ENCODE measurements at places on chromosomes 5 and 9.

DNA sequence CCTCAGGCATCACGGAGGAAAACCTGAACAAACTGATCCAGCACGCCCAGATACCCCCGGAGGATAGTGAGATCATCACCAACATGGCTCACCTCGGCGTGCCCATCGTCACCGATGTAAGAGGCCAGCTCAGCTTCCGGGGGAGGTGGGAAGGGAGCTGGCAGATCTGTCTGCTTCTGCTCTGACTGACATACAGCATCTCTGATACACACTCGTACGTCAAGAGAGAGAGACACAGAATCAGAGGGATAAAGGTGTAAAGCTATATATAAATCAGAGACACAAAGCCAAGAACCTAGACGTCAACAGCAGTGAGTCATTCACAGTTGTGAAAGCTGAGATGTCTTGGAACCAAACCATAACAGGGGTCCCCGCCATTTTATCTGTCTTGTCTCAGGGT, 30.1 kb upstream of the CFAP157 start:
- no peak for DNase-seq

DNA sequence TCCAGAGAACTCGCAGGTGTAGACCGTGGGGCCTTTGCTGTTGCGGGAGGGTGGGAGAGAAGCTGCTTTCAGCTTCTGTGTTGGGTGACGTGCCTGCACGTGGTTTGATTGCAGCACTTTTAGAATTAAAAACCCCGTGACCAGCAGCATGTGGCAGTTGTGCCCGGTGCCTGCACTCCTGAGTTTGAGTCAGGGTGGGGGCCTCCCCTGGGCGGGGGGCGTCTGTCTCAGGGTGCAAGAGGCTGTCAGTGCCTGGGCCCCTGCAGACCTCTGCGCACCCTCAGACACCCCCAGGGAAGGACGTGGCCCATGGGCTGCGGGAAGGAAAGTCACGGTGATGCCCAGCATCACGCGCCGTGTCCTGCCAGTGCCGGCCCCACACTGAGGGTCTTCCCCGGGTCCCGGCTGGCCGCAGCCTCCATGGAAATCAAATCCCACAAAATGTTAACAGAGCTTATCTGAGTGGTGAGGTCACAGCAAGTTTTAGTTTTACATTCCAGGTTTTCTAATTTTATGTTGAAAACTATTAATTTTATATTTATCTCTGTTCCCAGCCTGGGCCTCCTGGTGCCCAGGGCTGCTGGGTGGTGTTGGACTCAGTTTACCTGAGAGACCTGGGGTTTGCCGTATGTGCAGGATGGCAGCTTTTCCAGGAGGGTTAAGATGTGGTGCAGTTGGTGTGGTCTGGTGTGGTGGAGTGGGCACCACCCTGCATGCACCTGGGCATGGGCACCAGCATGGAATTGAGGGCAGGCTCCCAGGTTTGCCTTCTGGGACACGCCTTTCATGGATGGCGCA, 33.3 kb downstream of the AHRR start:
- no peak for DNase-seq

DNA sequence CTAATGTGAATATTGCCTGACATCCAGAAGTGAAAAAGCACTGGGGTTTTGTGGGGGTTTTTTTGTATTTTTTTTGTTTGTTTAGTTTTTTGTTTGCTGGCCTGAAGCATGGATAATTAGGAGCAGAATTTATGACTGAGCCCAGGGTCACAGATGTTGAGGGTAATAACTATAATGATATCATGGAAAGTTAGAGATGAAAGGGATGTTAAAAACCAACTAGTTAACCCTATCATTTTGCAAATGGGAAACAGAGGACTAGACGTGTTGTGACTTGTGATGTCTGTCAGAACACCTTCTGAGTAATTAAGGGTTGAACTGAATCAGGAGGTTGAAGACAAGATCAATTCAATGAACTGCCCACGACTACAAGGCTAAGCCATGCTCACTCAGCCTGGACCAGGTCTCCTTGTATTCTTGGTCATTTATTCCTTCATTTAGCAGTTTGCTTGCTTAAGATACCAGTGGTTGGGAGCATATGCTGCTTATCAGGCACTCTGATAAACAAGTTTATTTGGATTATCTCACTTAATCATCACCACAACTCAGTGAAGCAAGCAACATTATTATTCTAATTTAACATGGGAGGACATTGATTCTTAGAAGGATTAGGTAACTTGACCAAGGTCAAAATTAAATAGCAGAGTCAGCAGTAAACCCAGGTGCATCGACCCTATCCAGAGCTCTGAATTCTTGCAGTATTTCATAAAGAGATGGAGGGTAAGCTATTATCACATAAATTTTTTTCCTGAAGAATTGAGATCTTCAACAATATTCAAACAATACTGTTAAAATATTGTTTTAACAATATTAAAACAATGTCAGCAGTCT, 75.7 kb upstream of the PIK3R1 start:
- no peak for DNase-seq

- DNase-seq: no peak
Measured at GRCh38 chr5:36786448-36787012, 90.0 kb upstream of the NIPBL start.

DNA sequence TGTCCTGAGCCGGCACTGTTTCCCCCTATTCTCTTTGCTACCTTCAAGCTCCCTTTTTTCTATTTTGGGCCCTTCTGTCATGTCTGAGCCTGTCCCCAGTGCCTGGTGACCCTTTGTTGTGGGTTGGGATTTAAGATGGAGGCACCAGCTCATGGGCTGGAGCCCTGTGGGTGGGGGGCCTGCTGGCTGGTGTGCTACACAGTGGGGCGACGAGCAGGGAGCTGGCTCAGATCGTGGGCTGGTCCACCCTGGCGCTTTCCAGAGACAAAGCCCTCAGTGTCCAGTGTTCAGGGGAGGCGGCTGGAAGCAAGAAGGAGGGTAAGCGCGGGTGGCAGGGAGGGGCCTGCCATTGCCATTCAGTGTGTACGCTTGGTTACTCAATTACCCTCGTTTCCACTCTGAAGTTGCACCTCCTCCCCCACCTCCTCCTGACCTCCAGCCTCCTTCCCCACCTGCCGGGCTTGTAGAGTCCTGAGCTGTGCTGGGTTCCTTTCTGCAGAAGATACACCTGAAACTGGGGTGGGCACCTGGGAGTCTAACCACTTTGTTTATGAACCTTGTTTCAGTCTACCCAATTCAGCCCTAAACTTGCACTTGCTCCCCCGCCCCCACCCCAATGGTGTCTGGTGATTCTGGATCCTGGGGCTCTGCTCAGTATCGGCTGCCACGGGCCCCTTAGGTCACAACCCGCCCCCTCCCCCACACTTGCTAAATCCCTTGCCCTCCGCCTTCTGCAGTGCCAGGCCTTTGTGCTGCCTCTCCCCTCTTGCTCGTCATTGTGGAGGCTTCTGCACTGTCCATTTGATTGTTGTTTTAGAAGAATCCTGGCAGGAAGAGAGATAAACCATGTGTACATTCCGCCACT, 49.9 kb downstream of the MVB12B start:
- no peak for DNase-seq

GRCh38 chr5:174340226-174340625, 294.7 kb downstream of the NSG2 start:
- DNase-seq: no peak

GRCh38 chr9:116870566-116870965, 183.5 kb downstream of the TRIM32 start:
- no peak for DNase-seq

GRCh38 chr5:14595891-14596290, 14.3 kb downstream of the OTULINL start:
- DNase-seq: no peak

DNA sequence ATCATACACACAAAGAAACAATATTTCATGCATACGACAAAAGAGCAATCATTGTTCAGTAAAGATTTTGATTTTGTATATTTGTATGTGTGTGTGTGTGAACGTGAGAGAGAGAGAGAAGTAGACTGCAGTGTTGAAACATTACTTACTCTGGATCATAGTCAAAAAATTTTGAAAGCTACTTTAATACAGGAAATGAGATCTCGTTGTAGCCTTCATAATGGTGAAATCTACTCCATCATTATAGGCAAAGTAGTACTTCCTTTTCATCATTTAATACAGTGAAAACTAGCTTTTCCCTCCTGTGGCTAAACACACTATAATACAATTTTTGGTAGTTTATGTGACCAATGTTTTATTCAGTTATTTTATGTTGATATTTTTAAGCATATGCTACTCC, 1427.7 kb upstream of the C9orf72 start:
- DNase-seq: no peak

- DNase-seq: no peak
Measured at GRCh38 chr9:131105952-131106351, 9.6 kb downstream of the AIF1L start.

DNA sequence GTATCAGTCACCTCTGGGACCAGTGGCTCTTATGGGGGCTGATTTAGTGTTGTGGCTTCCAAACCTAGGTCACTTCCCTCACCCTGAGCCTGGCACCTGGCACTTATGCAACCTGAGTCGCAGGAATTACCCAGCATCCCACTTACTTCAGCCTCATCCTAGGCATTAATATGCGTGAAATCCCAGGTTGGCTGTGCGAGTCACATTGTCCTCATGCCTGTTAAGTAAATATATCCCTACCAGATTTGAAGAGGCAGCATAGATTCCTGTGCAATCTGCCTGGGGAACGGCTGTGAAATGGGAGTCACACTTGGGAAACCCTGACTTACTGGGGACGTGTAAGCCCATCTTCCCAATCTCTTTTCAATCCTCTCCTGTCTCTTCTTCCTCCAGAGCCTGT, 42.7 kb upstream of the AKNA start:
- DNase-seq: no peak

GRCh38 chr5:140145818-140146522, 20.2 kb downstream of the IGIP start:
- DNase-seq: peak; percentile 80

GRCh38 chr5:133869519-133870335, 98.7 kb downstream of the C5orf15 start:
- DNase-seq: no peak
